ENCODE measurements at places on chromosomes 4 and X.

DNA sequence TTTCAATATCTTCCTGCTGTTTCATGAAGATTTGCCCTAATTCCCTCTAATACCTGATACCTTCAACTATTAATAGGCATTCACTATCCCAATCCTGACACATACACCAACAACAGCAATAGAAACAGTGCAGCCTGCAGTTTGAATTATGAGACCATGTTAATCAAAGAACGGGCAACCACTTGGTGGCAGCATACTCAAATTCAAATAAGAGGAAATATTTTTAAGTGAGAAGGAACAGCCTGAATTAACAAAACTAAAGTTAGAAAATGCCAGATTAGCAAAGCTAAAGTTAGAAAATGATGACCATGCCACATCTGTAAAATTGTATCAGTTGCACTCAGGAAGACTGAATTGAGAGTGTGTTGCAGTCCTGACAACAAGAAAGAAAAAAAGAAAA is 204.9 kb downstream of the SMARCA1 start:
- DNase-seq: peak; percentile 4

GRCh38 chr4:8270912-8271815 is 1.6 kb downstream of the HTRA3 start:
- no peak for DNase-seq

DNA sequence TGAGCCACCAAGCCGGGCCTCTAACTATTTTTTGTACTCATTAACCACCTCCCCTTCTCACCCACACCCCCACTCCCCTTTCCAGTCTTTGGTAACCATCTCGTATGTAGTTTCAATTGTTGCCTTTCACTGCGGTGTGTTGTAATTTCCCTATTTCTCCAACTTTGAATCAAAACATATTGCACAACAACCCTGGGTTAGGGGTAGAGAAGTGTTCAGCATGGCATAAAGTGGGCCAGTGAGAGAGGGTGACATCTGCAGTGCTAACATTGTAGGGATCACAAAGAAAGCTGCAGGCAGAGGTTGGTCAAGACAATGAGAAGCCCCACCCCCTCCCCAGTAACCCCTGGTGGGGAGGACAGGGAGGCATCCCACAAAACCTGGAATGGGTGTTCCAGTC is 92.7 kb downstream of the SPATA18 start:
- no peak for DNase-seq

DNA sequence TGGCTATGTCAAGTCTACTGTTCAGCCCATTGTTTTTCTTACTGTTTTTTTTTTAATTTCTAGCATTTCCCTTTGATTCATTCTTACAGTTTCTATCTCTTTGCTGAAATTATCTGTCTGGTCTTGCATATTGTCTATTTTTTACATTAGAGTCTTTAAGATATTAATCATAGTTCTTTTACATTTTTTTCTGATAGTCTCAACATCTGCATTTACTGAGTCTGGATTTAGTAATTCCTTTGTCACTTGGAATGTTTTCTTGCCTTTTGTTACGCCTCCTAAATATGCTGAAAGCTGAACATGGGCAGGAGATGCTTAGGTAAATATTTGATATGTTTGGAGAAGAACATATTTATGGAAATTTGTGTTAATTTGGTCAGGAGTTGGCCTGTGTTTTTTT is 10.4 kb downstream of the JADE3 start:
- no peak for DNase-seq

- peak; percentile 8 for DNase-seq
These were observed 201.0 kb downstream of the PAPSS1 start for GRCh38 chr4:107519053-107519452.

- no peak for DNase-seq
These were observed 172.2 kb downstream of the PPARGC1A start for GRCh38 chr4:23717528-23718248.

DNA sequence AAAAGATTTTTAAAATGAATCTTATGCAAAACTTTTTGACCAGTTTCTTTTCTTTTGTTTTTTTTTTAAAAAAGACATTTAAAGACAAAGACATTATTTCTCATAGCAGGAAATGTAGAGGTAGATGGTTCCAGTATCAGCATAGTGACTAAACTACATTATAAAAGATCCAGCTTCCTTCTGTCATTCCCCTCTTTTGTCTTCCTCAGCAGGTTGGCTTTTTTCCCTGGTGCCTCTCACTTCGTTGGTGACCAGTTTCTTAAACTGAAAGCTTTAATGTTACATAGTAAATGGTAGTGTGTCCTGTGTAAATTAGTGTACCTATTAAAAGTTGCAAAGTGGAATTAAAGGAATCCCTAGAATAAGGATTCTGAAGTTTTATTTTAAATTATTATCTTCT is 36.1 kb downstream of the DCK start:
- no peak for DNase-seq

GRCh38 chrX:57901466-57901865 is 8.8 kb downstream of the ZXDA start:
- no peak for DNase-seq

- no peak for DNase-seq
These were observed 134.2 kb downstream of the SPOCK3 start for GRCh38 chr4:167100120-167100519.

- no peak for DNase-seq
These were observed 180.7 kb upstream of the SFRP2 start for GRCh38 chr4:153969542-153969941.

GRCh38 chr4:71304289-71304850 is 34.5 kb upstream of the SLC4A4 start:
- no peak for DNase-seq

DNA sequence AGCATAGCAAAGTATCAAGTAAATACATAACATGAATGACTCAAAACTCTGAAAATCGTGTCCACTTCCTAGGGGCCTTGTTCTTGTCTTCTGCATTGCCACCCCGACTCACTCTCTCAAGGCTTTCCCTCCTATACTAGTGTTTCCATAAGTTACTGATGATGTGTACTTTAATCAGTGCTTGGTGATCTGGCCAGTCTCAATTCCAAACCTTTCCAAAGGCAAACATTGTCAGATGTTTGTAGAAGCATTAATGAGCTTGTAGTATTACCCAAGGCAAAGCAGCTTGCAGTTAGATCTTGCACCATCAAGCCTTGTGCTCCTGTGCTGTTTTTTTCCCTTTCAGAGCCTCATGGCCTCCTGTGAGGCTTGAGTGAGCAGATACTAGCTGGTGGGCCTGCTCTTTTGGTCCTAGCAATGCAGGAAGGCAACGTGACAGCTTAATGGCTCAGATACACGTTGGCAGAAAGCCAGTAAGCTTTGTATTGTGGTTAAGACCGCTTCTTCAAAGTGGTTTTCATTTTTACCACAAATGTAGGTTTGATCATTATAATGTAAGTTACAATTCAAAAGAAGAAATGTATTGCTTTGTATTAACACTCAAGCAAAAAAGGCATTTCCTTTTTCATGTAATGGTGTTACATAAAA is 51.8 kb downstream of the RBPJ start:
- peak; percentile 74 for DNase-seq

- peak; percentile 63 for DNase-seq
These were observed at the start of gene MAMLD1 for GRCh38 chrX:150362599-150363481. MAMLD1 (plus strand) TSS chrX:150363317; CDS start chrX:150445517, 82,200 bp downstream.

DNA sequence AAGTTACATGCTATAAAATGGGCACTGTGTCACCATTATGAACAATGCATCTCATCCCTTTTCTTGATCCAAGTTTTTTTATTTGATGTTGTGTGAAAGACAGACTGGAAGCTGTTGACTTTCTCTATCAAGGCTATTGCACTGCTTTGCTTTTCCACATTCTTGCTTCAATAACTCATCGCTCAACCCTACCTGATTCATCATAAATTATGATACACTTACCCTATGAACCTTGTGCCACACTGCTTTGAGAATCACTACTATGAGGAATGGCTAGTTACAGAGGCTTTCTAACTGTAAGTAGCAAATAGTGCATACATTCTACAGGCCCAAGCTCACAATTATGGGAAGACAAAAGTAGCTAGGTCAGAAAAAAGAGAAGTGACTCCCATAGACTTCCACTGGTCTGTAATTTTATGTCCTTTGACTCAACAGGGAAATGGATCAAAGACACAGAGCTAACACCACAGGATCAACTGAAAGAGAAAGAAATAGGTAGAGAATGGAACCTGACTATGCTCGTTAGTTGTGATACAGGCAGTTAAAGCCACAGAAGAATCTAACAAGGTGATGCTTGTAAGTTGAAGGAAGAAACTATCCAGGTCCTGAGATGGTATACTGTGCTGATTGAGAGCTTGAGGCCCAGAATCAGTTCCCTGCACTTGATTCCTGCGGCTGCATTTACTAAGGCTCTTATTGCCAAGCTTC is 163.5 kb downstream of the PPP3CA start:
- DNase-seq: no peak

DNA sequence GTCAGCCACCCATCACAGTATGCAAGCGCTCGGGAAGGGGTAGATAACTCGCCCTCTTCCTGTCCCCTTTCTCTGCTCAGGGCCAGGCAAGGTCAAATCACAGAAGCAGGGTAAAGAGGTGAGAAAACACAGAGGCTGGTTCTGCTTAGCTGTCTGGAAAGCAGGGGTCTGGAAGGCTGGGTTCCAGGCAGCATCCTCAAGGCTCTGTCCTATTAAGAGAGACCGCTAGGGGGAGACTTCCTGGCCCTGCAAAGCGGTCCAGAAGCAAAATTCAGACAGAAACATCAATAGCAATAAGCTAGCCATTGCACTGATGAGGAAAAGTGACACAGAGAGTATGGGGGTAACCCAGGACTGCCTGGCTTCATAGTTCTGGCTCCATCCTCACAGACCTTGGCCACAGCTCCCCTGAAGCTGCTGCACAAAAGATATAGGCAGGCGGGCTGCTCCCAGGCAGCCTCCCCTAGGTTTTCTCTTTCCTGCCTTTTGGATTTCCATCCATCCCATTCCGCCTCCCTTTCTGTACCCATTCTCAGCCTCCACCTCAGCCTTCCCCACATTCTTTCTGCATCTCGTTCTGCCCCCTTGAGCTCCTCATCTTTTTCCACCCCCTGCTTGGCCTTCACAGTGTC is 308.5 kb downstream of the EVC2 start:
- no peak for DNase-seq

DNA sequence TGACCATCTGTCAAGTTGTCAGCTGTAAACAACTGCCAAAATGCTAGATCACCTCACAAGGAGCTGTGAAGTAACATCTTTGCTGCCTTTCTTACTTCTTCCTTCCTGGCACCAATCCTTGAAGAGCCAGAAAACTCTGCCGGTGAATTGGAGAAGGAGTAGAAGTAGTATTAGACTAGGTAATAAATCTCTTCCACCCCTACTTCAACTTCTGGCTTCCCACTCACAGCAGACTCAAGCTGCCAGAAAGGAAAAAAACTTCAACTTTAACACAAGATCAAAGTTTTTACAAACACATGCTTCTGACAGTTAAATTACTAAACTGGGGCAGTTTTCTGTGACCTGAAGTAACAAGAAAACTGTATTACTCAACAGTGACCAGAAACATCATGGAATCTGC is 164.7 kb upstream of the SLC7A11 start:
- DNase-seq: no peak

DNA sequence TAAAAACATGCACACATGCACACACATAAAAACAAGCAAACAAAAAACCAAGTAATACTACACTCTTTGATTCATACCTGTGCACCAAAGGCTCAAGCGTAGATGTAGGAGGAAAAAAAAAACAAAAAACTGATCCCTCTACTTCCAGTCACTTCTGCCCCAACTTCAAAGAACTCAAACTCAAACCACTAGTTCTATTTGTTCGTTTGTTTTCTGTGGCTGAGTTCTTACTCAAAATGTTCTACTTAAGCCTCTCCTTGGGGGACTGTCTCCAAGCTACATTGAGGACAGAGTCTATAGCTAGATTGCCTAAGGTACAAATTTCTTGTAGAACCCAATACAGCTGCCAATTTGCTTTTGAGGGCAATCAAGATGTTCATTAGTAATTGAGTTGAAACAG is 171.0 kb upstream of the ATOH1 start:
- DNase-seq: no peak

DNA sequence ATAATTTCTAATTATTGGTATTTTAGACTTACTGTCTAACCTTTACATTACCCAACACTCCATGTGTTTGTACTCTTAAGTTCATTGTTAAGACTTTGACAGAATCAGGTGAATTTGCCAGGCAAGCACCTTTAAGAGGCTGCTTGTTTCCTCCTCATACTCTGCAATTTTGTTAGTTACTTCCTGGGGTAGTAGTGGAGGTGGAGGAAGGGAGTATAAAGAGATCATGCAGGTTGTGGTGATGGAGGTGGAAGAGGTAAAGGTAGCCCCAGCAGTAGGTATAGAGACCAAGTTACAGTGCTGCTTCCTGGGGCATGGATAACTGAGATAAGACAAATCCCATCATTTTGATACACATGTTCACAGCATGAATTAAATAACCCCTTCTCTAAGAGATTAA is 6.7 kb downstream of the WDR44 start:
- DNase-seq: no peak

DNA sequence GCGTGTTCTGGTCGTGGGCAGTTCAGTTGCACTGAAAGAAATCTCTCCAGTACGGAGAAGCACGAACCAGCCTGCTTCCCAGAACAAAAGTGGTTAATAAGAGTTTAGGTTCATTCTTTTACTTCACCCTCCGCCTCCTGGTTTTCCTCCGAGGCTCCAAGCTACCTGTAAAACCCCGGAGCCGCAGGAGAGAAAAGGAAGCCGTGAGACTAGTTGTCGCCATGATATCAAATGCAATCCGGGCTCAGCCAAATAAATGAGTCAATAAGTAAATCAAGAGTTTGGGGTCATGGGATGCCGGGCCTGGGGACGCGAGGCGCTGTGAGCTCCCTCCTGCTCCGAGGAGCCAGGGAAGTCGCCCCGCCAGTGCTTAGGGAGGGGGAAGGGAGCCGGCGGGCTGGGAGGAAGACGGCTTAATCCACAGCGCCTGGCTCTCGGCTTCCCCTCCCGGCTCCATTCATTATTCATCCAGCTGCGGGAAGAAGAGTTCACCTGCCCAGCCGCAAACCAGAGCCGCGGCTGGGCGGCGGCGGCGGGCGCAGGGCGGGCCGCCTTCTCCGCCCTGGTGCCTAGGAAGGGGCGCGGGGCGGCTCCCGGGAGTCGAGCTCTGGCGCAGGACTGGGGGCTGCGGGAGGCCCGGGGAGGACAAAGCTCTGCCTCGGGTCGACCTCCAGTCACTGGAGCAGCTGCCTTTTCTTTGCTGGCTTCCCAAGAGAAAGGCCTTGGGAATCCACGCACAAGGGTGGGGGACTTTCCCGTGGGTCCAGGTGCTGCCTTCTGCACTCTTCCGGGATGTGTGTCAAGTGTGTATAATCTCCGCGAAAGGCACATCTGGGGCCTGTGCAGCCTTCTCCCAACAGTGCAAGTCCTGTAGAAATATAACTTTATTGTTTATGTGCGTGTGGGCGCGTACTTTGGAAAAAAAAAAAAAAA is 1.7 kb downstream of the FRAS1 start:
- no peak for DNase-seq

- no peak for DNase-seq
These were observed 39.5 kb downstream of the SLC7A11 start for GRCh38 chr4:138202686-138203085.

GRCh38 chr4:14234307-14234706 is 606.8 kb upstream of the BOD1L1 start:
- DNase-seq: no peak

DNA sequence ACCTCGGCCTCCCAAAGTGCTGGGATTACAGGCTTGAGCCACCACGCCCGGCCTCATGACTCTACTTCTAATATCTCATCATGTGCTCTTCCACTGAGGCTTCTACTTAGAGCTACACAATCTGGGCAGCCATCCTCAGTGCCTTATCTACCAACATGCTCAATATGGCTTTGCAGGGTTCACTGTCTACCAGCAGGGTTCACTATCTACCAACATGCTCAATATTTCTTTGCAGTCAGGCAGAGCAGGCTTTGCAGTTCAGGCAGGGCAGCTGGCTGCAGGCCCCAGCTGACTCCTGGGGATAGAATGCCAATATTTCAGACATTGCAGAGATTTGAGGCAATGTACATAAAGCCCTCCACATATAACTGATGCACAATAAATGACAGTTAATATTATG is 47.5 kb downstream of the PKD2 start:
- DNase-seq: no peak

- no peak for DNase-seq
These were observed 36.0 kb upstream of the SORCS2 start for GRCh38 chr4:7156328-7156727.

All from DND-41 (cell line).